Renal pelvis (tissue), 12 donors: ENCODE measurements at places on chromosomes 7 and 10.

DNA sequence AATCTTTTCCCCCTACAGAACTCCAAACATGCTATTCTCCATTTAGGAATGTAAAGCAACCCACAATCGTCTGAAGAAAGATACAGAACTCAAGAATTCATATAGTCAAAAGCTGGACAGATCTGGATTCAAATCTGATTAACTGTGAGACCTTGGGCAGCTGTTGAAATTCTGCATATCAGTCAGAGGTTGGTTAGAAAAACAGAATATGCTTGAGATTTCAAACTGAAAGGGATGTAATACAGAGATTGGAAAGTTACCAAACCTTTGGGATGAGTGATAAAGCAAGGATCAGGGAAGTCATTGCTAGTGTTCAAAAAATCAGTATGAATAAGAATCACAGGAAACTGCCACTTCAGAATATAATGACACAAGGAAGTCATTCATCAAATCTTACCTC, 406.6 kb downstream of the HTR7 start:
- no peak for DNase-seq

DNA sequence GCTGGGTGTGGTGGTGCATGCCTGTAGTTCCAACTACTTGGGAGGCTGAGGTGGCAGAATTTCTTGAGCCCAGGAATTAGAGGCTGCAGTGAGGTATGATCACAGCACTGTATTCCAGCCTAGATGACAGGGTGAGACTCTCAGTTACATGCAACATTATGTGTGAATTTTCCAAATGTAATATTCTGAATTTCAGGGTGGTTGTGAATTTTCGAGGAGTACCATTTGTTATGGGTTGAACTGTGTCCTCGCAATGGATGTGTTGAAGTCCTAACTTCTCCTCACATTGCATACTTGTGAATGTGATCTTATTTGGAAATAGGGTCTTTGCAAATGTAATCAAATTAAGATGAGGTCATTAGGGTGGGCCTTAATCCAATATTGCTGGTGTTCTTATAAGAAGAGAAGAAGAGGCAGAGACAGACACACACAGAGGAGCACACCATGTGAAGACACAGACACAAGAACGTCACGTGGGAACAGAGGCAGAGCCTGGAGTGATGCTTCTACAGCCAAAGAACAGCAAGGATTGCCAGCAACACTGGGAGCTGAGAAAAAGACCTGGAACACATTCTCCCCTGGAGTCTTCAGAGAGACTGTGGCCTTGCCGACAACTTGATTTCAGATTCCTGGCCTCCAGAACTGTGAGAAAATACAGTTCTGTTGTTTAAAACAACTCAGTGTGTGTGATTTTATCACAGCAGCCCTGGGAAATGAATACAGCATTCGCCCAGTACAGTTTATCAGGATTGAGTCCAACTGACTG, 91.9 kb downstream of the ZNF783 start:
- no peak for DNase-seq

- no peak for DNase-seq
Measured at GRCh38 chr7:42274053-42274452, 37.0 kb upstream of the GLI3 start.

GRCh38 chr10:6689036-6689435, 109.0 kb upstream of the PRKCQ start:
- DNase-seq = no peak

- no peak for DNase-seq
Measured at GRCh38 chr10:97323501-97323900, 4.4 kb downstream of the FRAT1 start.

- DNase-seq = no peak
Measured at GRCh38 chr10:52965938-52966401, 193.4 kb upstream of the MBL2 start.

- DNase-seq = no peak
Measured at GRCh38 chr10:55233090-55233489, 432.1 kb upstream of the PCDH15 start.

DNA sequence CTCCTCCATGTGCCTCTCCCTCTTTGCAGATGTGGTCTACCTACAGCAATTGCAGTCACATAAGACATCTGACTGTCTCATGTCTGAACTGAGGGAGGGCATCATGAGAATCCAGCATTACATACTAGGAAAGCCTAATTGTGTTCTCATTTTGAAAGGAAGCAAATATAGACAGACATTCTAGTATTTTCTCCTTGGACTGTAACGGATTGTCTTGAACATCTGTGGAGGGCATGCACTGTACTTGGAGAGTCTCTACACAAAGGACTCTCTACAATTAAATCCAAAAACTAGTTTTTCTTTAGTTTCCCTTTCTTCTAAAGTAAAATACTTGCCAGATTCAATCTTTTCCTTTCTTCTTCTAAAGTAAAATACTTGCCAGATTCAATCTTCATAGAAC, 34.7 kb upstream of the TRIL start:
- DNase-seq = no peak

DNA sequence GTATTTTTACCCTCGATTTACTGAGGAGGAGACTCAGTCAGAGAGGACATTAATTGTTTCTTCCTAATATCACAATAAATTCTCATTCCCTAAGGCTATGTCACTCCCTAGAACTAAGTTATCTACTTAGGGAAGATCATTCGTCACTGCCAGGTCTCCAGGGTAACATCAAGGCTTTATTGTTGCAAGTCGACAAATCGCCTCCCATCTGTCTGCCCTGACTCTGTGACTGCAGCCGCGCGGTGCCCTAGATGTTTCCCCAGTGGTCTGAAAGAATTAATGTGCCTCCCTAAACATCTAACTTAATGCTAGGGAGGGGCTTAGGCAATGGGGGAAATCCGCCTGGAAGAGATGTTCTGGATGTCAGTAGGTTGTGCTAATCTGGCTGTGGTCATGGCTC, 558.8 kb upstream of the C7orf33 start:
- no peak for DNase-seq

- no peak for DNase-seq
Measured at GRCh38 chr7:128235471-128235870, 5.6 kb upstream of the LEP start.

- DNase-seq = no peak
Measured at GRCh38 chr10:133276100-133276434, 601 bp downstream of the ADAM8 start.

GRCh38 chr7:12146813-12147212, 64.3 kb upstream of the TMEM106B start:
- no peak for DNase-seq

DNA sequence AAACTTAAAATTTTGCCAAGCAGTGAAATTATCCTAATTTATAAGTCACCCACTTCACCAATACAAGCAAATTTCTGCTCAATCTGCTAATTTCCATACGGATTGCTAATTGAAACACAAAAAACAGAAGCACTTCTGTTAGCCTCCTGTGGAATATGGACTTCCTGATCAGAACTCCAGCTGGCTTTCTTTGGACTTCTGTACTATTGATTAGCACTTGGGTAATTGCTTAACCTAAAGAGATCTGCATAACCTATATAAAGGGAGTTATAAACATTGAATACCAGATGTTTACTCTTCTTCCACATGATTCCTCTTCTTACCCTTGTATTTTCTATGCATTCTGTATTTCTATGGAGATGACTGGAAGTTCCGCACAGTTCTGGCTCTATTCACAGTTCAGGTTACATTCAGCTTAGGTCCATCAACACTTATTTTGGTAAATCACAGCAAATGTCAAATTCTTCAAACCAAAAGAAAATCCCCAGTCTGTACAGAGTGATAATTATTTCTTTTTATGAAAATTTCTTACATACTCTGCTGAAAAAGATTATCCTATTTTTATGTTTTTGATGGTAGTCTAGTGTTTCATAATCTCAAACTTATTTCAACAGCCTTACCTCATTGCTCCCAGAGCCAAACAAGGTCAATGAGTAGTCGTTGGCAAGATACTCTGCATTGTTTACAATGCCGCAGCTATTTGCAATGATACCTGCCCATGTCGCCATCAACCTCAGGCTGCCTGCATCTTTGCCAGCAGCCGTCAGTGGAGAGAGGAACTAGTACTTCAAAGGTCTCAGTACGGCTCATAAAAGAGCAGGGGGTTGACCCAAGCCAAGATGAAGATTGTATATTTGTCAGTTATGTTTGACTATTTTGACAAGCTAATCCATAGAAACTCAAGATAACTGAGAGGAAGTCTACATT, 225.6 kb downstream of the AHR start:
- DNase-seq = no peak

- peak; percentile 60 for DNase-seq
Measured at GRCh38 chr7:90455163-90456030, 14.0 kb upstream of the PTTG1IP2 start.

DNA sequence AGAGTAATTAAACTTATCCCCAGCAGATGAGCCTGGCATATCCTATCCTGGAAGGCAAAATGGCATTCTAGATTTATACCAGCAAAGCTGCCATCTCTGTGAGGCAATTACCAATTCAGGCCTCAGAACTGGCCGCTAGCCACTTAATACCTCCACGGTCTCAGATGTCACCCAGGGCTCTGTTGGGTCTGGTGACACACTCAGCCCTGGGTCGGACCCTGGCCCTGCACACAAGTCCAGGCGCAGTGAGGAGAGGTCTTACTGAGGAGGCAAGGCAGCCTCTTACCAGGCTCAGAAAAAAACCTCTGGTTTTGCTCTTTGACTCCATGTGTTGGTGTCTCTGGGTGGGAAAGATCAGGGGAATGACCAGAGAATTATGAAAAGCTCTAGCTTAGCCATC, 186.6 kb downstream of the EMX2 start:
- no peak for DNase-seq

GRCh38 chr10:129940617-129941198, 23.4 kb downstream of the EBF3 start:
- DNase-seq = no peak

GRCh38 chr7:158454631-158455030, 133.0 kb downstream of the PTPRN2 start:
- DNase-seq = no peak

- DNase-seq = no peak
Measured at GRCh38 chr10:18968159-18968558, 80.4 kb upstream of the MALRD1 start.

DNA sequence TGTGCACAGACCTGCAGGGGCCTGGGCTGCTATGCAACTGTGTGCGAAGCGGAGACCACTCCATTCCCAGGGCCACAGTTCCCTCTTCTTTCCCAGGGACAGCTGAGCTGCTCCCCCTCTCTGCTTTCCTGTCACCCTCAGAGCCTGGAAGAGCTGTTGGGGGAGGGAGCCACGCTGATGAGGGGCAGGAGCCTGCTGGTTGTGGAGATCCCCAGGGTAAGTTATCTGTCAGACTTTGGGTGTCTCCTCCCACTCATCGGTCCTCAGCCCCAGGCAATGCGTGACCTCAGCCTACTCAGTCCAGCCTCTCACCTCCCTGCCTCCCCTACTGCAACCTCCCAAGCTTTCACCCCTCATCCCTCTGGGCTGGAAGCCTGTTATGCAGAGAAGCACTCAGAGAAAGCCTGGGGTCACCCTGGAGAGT, 53.5 kb downstream of the ZNF467 start:
- DNase-seq = no peak

DNA sequence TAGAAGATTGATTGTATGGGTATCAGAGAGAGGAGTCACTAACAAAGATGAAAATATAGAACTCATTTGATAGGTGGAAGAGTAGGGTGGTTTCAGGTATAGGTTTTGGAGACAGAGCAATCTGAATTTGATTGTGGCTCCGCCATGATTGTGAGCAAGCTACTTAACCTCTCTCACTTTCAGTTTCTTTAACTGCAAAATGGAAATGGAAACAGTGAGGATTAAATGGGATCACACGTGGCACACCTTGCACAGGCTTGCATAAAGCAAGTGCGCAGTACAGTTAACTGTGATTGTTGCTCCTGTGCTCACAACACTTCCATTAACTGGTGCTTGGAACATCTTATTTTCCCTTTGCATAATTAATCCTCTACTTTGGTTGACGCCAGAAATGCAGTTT, 54.9 kb downstream of the ATXN7L1 start:
- no peak for DNase-seq

DNA sequence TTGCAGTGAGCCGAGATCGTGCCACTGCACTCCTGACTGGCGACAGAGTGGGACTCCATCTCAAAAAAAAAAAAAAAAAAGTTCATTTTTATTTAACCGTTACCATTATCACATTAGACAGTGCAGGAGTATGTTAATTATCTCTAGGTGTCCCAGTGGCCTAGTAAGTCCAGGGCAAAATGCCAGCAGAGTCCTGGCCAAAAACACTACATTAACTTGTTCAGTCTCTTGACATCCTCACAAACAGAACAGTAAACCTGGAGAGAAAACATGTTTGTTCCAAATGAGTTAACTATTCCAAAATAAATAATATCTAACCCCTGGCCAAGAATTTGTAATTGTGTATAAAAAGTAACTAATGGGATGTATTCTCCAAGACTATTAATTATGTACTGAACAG, 43.2 kb downstream of the PTPRZ1 start:
- no peak for DNase-seq

GRCh38 chr10:92850185-92850584, 1.9 kb downstream of the EXOC6 start:
- DNase-seq = no peak

DNA sequence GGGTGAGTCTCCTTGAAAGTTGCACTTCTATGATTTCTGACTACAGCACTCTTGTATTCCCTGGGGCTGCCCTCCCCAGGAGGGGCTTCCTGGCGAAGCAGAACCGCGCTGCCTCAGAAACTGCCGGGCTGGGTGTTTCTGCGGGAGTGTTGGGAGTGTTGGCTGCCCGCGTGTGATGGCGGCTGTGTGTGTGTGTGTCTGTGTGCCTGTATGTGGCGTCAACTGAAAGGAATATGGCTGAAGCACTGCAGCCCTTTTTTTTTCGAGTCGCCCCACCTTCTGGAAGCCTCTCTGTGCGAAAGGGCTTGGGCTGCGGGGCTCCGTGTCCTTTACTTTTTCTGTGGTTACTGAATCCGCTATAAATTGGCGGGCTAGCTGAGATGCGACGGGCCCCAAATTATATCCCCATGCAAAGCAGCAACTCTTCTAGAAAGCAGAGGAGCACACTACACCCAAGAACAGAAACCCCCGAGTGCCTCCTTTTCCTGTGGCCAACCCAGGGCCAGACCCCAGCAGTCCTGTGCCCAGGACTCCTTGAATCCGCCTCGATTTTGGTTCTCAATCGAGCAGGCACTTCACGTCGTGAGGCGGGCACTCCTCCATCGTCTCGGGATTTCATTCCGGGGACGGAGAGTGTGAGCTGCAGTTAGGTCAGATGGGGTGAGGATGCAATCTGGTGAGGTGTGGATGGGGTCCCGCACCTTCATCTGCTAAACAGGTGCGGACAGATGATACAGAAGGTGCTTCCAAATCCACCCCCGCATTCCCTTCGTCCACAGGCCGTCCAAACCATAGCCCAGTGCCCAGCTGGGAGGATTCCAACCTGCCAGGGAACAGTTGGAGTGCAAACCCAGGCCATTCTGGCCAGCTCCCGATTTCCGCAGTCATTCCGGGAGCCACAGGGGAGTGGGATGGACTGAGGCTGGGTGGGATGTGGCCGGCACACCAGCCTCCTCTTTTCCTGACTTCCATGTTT, 22.5 kb upstream of the ZNF273 start:
- DNase-seq = no peak

DNA sequence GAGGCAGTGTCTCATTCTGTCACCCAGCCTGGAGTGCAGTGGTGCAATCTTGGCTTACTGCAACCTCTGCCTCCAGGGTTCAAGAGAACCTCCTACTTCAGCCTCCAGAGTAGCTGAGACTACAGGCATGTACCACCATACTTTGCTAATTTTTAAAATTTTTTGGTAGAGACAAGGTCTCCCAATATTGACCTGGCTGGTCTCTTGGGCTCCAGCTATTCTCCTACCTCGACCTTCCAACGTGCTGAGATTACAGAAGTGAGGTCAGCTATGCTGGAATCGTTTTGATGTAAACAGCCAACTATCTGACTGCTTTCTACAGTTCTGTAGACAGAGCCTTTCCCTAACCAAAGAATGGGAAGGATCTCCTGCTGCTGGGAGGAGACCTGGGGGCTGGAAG, 375.8 kb downstream of the GATA3 start:
- no peak for DNase-seq

- no peak for DNase-seq
Measured at GRCh38 chr10:69858201-69858600, 56.5 kb downstream of the COL13A1 start.
